ENCODE measurements at places on chromosomes 3 and 15. TPM values are rescaled to one million over a fixed set of nuclear protein-coding genes. Genes with fewer than 3 reads are reported as not detected.

PTH1R gene
- 0.32 TPM for total RNA-seq

GRCh38 chr3:66200147-66200546 is 20.7 kb upstream of the SLC25A26 start:
- DNase-seq, result no peak
- no peaks in the 10 kb centered on the region for H3K4me1 ChIP-seq
- H3K27ac ChIP-seq, result no peak overlapping the region
- H3K36me3 ChIP-seq, result no peaks in the 10 kb centered on the region

- no peak overlapping the region for H3K4me3 ChIP-seq
- H3K4me1 ChIP-seq, result no peaks in the 10 kb centered on the region
- no peak for DNase-seq
- H3K36me3 ChIP-seq, result no peaks in the 10 kb centered on the region
Measured at GRCh38 chr15:82014989-82015388, 30.8 kb downstream of the MEX3B start.

DNA sequence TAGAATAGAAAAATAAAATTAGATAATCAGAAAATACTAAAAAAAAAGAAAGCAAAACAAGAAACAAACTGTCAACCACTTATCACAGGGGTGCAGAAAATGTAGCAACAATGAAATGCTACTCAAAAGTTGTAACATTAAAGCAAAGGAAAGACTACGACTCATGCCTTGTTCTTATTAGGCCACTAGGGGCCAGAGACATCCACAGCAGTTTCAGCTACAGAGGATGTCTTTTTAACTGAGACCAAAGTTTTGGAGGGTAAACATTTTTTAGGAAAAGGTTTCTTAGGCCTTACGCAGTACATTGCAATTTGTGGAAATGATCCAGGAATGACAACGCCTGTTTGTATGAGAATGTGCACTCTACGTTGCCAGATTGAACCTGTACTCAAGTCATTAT is 15.4 kb upstream of the CADM2 start:
- H3K27me3 ChIP-seq, result no peaks in the 10 kb centered on the region
- no peak overlapping the region for H3K27ac ChIP-seq

DNA sequence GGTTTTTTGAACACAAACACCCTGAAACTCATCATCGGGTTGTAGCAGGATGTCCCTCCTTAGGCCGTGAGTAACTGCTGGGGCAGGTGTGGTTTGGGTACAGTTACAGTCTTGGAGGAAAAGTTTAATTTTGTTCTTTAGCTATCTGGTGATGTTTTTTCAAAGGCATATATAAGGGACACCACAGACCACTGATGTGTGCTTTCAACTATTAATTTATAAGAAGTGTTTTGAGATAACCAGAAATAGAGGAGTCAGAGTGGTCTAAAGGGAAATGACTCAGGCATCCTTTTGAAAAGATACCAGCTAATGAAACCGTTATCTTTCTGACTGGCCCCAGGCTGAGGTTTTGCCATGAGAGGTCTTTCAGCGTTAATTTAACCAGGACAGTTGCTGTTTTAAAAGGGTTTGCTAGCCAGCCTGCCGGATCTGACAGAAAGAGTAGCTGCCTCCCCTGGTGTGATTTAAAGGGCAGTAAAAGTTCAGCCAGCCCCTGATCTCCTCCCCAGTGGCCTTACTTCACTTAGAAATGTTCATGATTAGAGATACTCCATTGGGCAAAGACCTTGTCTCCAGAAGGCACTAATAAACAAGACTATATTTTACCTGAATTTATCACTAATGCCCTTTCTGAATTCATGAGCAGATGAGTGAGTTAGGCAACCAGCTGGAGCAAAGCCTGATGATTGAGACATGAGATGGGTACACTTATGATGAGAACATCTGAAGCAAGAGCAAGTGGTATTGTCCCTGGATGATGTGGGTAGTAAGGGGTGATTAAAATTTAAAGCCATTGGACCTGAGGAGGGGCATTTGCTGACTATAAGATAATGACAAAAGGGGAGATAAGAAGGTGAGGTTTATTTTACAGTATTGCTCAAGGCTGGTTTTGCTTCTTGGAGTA is 482.5 kb upstream of the TBL1XR1 start:
- H3K36me3 ChIP-seq, result no peaks in the 10 kb centered on the region
- H3K4me3 ChIP-seq, result no peak overlapping the region
- no peaks in the 10 kb centered on the region for H3K27me3 ChIP-seq
- no peak for DNase-seq
